ENCODE measurements at places on chromosomes 7 and 10.

GRCh38 chr7:139648941-139649425 is 125.5 kb downstream of the CLEC2L start:
- DNase-seq = no peak

DNA sequence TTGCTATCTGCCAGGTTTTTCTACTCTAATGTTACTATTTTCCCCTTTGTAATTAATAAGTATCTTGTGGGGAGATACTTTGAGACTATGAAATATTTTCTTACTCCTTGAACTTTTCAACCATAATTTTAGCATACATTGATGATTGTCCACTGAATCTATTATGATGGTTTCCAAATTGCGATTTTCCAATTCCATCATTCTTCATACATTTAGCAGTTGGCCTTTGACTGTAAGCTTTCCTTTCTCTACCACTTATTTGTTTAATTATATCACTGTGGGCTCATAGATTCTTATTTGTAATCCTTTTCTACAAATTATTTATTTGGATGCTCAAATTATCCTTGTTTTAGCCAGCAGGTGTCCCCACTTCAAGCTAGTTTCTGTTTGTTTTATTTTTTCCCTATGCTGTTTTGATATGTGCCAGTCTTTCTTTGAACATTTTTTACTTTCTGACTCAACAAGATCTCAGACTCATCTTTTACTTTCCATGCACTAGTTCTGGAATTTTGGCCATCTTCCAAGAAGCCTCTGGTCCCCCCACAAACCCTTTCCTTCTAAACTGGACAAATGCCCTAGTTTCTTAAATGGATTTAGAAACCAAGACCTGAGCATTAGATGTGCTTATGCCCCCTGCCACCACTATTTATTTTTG is 11.4 kb upstream of the MRPS16 start:
- DNase-seq = peak; percentile 72

GRCh38 chr10:75367021-75367487 is 34.5 kb downstream of the ZNF503 start:
- DNase-seq = no peak

- no peak for DNase-seq
Measured at GRCh38 chr7:149831741-149832219, 6.4 kb upstream of the ZNF862 start.

DNA sequence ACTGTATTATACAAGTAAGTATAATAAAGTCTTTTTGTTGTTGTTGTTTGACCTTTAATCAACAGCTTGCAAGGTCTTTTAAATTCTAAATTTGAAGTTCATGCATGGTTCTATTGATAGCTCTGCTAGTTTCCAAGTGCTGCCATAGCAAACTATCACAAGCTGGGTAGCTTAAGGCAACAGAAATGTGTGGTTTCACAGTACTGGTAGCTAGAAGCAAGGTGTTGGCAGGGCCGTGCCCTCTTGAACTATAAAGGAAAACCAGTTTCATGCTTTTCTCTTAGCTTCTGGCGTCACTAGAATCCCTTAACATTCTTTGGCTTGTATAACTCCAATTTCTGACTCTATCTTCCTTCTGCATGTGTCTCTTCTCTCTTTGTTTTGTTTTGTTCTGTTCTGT is 1021.9 kb upstream of the AUTS2 start:
- no peak for DNase-seq

- no peak for DNase-seq
Measured at GRCh38 chr7:143047326-143047725, 4.8 kb upstream of the OR6V1 start.

GRCh38 chr7:10646194-10646593 is 327.5 kb upstream of the PHF14 start:
- no peak for DNase-seq

DNA sequence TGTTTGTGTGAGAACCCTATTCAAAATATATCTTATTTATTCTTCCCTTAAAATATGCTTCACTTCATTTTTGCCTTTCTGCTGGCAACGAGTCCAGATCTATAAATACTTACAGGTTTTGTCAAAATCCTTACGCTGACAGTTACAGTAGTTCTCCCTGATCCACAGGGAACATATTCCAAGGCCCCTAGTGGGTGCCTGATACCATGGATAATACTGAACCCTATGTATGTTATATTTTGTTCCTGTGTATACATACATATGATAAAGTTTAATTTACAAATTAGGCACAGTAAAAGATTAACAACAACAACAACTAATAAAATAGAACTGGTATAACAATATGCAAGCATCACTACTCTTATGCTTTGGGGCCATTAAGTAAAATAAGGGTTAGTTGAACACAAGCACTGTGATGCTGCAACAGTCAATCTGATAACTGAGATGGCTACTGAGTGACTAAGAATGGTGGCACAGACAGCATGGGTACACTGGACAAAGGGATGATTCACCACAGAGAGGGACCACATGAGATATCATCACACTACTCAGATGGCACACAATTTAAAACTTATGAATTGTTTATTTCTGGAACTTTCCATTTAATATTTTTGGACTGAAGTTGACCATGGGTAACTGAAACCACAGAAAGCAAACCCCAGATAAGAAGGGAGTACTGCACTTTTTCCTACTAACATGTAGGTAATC is 29.4 kb upstream of the PCGF5 start:
- DNase-seq = no peak

- DNase-seq = no peak
Measured at GRCh38 chr10:27345455-27345920, 104.9 kb upstream of the ACBD5 start.

DNA sequence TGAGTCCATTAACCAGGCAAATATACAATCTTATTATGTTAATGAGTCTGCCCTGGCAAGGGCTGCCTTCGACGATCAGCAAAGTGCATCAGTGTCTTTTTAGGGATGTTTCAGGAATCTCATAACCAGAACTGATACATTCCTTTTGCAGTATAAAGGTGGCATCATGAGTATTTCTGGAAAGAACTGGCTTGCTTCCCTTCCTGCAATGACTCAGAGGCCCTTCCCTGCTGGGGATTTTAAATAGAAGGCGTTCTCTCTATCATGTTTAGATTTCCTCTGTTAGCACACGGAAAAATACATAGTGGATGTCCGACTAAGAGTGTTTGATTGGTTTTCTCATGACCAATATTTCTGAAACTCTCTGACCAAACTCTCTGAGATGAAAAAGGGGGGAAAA is 1.8 kb downstream of the NPS start:
- DNase-seq = no peak

- DNase-seq = no peak
Measured at GRCh38 chr10:58827381-58827780, 314.7 kb downstream of the BICC1 start.

DNA sequence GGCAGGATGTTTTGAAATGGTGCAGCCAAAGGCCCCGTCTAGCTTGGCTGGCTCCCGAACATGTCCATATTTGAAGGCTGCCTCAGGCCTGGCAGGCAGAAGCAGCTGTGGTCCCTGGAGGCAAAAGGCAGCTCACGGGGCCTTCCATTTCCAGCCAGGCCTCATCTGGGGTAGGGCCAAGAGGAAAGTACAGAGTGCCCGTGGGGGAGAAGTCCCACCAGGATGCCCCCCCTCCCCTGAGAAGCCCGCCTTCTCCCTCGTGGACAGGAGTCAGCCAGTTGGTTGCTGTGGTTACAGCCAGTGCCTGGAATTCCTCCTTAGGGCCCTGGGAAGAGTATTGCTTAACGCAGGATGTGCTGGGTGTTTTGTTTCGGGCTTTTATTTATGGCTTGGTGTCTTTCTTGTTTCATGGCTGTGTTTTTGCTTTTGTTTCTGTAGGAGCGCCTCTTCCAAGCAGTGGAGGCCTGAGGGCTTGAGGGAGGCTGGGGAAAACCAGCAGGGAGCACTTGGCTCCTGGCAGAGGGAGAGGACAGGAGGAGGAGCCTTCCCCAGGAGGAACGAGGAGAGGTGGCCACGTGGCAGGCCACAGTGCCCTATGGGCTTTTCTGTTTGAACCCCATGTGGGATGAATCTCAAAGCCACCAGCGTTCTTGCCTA is 45.4 kb downstream of the CHST3 start:
- DNase-seq = peak; percentile 95

- no peak for DNase-seq
Measured at GRCh38 chr10:73467206-73467605, 28.6 kb downstream of the PPP3CB start.

- DNase-seq = no peak
Measured at GRCh38 chr10:108249940-108250339, 1085.4 kb upstream of the SORCS1 start.

GRCh38 chr7:126750207-126750911 is 502.4 kb downstream of the GRM8 start:
- DNase-seq = no peak

DNA sequence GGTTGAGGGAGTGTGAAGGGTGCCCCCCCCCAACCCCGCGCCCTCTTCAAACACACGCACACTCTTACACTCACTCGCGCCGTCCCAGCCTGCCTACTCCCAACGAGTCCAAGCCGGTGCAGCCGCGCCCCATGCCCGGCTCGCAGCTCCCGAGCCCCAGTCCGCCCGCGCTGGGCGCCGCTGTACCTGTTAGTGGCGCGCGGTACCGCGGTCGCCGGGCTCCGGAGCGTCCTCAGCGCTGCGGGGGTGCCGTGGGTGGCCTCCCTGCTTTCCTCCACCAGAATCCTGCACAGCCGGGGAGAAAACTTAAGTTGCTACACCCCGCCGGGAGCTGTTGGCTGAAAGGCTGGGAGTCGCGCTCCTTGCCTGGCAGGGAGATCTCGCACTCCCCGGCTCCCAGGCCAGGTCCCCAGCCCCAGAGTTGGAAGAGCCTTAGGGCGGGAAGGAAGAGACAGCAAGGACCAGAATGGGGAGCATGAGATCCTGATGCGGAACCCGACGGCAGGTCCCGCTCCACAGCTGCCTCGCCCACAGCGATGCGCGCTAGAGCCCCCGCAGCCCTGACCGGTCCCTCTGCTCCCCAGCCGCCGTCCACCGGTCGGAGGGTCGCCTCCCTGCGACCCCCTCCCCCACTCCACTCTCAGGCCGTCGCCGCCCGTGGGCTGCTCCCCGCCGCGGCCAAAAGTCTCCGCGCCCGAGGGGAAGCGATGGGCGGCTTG is 863 bp downstream of the ST8SIA6 start:
- DNase-seq = no peak

DNA sequence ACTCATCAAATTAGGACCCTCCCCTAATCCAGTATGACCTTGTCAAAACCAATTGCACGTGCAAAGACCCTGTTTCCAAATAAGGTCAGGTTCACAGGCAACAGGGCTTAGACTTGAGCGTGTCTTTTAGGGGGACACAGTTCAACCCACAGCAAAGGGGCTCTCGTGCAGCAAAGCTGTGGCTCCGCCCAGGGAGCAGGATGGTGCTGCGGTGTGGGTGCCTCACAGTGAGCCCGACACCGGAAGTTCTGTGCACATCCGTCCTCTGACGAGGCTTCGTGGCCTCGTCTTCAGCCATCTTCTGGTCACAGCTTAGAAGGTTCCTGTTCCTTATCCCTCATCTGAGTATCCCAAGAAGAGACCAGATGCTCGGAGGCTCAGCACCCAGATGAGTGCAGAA is 509.2 kb upstream of the FOXK1 start:
- no peak for DNase-seq

- peak; percentile 72 for DNase-seq
Measured at GRCh38 chr7:28298870-28299518, 113.3 kb upstream of the CREB5 start.

GRCh38 chr7:109663806-109664205 is 1094.1 kb downstream of the DNAJB9 start:
- no peak for DNase-seq

DNA sequence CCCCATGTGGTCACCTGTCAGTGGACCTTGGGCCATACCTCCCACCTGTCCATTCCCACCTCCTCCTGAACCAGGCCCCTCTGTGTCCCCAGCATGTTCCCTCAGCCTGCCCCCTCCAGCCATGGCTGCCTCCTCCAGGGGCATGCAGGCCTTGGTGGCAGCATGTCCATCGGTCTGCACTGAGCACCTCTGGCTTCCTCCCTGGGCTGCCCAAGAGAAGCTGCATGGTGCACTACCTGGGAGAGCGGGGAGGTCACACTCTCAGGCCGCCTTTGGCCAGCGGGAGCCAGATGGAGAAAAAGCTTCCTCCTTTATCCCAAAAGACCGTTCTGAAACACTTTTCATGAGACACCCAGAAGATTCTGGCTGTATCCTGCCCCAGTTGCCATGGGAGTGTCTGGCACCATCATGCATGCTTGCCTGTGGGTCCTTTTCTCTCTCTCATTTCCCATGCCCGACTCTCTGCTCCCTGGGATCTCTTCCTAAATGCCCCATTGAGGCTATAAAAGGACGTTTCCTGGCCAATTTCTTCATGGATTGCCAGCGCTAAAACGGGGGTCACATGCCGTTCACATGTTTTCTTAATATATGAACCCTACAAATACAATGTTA is 45.5 kb upstream of the MGMT start:
- DNase-seq = no peak

GRCh38 chr10:75395066-75395931 is 6.3 kb downstream of the ZNF503 start:
- DNase-seq = no peak

- no peak for DNase-seq
Measured at GRCh38 chr10:33743429-33743857, 409.0 kb upstream of the NRP1 start.

GRCh38 chr10:17203416-17203815 is 1.9 kb upstream of the TRDMT1 start:
- no peak for DNase-seq

GRCh38 chr7:3246127-3246526 is 54.9 kb upstream of the SDK1 start:
- DNase-seq = no peak

DNA sequence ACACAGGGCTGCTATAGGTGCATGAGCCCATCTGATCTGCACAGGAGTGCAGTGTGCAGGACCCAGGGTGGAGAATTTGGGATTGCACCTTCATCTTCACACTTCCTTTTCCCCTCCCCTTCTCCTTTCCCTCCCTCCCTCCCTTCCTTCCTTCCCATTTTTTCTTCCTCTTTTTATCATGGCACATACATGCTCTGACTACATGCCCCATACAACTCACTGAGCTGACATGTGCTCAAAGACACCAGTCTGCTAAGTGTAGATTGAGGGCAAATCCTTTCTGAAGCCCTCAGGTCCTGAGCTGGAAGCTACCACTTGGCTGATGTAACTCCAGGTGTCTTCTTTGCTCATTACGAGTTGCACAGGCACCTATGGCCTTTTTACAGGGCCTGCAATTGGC is 365.3 kb upstream of the ZNF32 start:
- no peak for DNase-seq

DNA sequence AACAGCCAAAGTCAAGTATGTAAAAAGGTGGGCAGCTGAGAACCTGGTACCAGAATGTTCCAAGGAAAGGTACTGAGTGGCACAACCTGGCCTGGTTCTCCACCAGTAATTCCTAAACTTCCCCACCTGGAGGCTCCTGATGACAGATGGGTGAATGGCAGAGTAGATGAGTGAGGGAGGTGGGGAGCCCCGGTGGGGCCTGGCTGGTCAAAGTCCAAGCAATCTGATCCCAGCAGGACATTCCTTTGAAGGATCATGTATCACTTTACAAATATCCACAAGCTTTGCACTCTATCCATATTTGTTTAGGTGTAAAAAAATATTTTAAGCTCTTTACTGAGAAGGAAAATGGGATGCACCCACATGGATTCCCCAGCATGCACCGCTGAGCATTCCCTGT is 250.2 kb downstream of the DPP6 start:
- no peak for DNase-seq
